ENCODE measurements at places on chromosomes 12 and 14.
A peak's percentile ranks its signal among the peaks of the same experiment; 100 is the strongest.

DNA sequence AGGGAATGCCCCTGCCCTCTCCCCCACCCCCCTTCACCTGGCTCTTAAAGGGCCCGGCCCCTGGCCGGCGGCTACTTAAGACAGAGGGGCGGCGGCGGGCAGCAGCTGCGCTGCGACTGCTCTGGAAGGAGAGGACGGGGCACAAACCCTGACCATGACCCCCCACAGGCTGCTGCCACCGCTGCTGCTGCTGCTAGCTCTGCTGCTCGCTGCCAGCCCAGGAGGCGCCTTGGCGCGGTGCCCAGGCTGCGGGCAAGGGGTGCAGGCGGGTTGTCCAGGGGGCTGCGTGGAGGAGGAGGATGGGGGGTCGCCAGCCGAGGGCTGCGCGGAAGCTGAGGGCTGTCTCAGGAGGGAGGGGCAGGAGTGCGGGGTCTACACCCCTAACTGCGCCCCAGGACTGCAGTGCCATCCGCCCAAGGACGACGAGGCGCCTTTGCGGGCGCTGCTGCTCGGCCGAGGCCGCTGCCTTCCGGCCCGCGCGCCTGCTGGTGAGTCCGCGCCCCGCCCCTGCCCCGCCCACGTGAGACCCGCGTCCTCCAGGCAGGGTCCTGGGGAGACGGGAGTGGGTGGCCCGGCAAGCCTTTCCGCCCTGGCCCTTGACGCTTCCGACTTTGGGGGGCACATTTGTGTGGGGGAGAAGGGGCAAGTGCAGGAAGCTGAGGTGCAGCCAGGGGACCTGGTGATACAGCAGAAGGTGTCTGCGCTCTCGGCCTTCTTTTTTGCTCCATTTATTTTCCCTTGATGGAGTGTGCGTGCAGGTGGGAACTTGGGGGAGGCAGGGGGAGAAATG is at the start of gene IGFBP6:
IGFBP6 (plus strand) TSS at position 104 of the 790 bp plus-strand sequence; CDS start at position 155, 51 bp downstream.
- DNase-seq, result peak; percentile 70

DNA sequence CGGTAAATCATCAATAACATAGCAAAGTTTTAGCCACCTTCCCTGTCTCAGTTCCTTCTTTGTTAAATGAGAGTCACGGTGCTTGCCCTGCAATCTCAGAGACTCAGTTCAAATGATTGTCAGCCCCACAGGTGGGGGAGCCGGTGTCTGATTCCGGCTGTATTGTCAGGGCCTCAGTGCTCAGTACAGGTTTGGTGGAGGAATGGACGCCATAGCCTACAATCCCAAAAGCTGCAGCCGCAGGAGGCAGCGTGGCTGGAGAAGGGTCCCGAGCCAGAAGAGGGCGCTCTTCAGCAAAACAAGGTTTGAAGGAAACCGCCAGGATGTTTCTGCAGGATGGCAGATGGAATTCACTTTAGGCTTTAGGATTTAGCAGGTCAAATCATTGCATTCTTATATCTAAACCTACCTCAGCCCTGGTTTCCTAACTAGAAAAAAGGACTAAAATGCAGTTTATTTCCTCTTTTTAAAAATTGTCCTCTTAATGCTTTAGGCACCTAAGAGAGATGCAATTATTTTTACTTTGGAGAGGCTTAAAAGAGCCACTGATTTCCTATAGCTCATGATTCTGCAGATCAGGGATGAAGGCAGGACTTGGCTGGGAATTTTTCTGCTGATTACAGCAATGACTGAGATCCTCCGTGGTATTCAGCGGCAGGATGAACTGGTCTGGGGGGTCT is 29.2 kb downstream of the FOS start:
- DNase-seq, result peak; percentile 78

DNA sequence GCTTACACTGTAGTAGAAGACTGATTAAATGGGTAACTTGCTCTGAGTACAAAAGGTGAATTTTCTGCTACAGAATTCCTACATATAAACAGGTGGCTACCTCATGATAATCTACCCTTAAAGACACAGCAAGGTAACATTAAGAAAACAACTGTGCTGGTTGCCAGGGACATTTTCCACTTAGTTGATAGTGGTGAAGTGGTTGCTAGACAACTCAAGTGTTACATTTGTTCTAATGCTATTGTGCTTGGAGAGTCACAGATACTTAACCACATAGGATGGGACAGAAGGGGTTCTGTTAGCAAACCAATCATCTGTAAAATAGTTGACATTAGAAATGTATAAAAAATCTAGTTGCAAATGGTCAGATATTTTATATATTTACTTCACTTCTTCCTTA is 870.3 kb upstream of the SEL1L start:
- no peak for DNase-seq

DNA sequence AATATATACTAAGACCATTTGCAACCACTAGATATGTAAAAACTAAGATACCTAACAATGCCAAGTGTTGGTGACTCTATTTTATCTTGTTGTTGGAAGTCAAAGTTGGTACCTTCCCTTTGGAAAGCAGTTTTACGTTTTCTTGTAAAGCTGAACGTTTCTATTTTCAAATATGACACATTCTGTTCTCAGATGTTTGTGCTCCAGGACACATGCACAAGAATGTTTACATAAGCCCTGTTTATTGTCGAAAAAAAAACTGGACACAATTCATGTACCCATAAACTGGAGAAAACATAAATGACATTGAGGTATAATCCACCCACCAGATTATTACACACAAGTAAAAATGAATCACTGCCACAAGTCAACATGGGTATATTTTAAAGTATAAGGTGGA is 967.4 kb downstream of the BCL11B start:
- DNase-seq, result no peak

DNA sequence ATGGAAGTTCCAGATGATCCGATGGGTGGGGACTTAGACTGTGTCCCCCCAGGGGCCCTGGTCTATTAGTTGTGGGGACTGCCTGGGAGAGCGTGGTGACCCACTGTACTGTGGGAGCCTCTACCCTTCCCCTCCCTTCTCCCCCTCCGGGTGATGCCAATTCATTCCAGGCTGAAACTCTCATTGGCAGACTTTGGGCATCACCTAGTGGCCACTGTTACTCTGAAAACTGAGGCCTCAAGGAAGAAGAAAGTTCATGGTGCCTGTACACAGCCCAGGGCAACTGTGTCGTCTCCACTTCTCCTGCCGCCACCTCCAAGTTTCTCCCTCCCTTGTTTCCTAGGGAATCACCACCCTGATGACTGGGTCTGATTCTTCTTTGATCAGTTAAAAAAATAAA is 173.6 kb upstream of the ALG10B start:
- DNase-seq, result no peak

DNA sequence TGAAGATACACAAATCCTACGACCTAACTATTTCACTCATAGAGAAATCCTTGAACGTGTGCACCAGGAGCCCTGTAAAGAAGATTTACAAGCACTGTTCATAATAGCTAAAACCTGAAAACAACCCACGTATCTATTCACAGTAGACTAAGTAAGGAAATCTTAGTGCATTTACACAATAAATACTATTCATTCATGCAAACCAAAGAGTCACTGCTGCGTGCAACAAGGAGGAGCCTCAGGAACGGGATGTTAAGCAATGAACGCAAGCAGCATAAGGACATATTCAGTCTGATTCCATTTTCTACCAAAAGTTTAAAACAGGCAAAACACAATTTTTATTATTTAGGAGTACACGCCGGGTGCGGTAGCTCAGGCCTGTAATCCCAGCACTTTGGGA is 176.6 kb downstream of the TTC7B start:
- DNase-seq, result no peak

DNA sequence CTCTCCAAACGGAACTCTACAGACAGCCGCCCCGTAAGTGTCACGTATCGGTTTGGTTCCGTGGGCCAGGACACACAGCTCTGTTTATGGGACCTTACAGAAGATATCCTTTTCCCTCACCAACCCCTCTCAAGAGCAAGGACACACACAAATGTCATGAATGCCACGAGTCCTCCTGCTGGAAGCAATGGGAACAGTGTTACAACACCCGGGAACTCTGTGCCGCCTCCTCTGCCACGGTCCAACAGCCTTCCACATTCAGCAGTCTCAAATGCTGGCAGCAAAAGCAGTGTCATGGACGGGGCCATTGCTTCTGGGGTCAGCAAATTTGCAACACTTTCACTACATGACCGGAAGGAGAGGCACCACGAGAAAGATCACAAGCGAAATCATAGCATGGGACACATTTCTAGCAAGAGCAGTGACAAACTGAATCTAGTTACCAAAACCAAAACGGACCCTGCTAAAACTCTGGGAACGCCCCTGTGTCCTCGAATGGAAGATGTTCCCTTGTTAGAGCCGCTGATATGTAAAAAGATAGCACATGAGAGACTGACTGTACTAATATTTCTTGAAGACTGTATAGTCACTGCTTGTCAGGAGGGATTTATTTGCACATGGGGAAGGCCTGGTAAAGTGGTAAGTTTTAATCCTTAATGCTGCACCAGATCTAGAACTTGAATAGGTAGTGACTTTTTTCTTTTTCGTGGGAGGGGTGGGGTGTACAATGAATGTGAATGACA is 69.7 kb downstream of the WDR20 start:
- DNase-seq, result peak; percentile 35

DNA sequence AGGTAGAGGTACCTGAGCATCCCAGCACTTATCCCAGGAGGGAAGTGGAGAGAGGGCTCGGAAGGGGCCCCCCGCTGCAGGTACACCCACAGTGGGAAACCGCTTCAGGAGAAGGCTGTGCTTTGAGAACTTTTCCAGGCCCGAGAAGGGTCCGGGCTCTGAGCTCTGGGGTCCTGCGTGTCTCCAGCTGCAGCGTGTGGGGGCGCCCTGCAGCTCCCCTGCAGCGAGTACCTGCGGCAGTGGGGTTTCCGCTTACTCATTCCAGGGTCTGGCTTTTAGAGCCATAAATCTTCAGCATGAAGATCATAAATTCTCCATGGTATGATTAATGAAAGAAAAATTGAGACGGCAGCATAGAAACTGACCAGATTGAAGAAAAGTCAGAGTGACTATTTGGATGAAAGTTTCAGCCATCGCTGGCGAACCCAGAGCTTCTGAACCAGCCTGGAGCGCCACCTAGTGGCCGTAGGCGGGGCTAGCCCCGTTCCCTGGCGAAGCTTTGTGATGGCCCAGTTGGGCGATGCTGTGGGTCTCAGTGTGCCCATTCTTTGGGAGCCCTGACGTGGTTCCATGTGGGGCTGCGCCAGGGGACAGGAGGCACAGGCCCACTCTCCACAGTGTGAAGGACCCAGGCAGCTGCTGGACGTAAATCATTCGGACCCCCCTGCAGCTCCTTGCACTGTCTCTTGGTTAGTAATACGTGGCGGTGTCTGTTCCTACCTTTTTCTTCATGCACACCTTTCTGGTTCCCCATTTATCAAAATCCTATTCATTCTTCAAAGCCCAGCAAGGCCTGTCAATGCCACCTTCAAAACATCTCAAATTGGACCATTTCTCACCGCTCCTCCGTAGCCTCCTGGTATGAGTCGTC is 198.2 kb downstream of the TSPAN9 start:
- peak; percentile 28 for DNase-seq

DNA sequence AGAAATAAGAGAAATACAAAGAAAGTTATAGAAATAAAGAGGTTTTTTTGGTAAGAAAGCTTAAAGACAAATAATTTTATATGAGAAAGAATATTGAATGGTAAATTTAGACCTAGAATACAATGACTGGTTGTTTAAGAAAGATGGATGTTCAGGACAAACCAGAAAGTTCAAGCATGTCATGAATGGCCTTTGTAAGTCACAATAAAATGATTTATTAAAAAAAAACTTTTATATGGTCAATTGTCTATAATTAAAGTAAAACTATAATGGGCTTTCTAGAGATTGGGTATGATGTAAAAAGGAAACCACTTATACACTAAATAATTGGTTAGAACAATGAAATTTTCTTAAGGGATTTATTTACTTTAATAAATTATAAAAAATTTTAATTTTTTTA is 19.8 kb upstream of the CAPRIN2 start:
- no peak for DNase-seq

- DNase-seq, result no peak
These were observed 53.4 kb downstream of the PLCZ1 start for GRCh38 chr12:18684430-18684829.

DNA sequence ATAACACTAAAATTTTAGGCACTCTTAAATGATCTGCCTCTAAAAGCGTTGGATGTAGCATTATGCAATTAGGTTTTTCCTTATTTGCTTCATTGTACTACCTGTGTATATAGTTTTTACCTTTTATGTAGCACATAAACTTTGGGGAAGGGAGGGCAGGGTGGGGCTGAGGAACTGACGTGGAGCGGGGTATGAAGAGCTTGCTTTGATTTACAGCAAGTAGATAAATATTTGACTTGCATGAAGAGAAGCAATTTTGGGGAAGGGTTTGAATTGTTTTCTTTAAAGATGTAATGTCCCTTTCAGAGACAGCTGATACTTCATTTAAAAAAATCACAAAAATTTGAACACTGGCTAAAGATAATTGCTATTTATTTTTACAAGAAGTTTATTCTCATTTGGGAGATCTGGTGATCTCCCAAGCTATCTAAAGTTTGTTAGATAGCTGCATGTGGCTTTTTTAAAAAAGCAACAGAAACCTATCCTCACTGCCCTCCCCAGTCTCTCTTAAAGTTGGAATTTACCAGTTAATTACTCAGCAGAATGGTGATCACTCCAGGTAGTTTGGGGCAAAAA is 4.1 kb downstream of the CDKN1B start:
- DNase-seq, result no peak

DNA sequence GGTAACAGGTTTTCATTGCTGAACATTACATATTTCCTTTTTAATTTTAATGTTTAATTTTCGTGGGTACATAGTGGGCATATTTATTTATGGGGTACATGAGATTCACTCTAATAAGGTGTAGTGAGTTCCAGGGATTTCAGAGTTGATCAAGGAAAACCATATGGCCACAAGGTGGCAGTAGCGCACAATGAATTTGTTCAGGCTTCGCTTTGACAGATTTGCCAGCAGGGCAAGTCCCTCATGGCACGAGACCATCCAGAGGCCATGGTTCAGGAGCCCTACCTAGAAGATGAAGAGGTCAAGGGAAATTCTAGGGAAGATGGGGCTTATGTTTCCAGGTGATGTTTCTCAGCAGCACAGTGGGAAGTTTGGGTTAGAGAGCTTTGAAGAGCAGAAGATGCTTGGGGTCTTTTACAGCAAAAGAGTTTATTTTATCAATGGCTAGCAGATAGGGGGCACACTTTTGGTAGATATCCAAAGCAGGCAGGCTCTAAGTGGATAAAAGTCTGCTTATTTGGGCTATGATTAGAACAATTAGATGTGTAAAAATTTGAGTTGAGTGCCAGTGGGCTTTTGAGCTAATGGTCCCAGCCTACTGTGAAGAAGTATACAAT is 1004.4 kb downstream of the AACS start:
- no peak for DNase-seq

DNA sequence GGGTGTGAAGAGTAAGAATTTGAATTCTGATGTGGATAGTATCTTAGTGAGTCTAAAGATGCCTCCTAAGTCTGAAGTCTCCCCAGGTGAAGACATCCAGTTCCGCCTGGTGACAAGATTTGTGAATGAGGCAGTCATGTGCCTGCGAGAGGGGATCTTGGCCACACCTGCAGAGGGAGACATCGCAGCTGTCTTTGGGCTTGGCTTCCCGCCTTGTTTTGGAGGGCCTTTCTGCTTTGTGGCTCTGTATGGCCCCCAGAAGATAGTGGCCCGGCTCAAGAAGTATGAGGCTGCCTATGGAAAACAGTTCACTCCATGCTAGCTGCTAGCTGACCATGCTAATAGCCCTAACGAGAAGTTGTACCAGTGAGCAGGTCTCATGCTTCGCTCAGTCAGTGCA is 24.6 kb upstream of the AICDA start:
- DNase-seq, result no peak
